ENCODE measurements at places on chromosomes 3 and 15. TPM values are rescaled to one million over a fixed set of nuclear protein-coding genes. Genes with fewer than 3 reads are reported as not detected.

The NR2F2 gene
- not detected for total RNA-seq

The ERICH6 gene
- total RNA-seq: 0.48 TPM

The BOC gene
- total RNA-seq: not detected

The SAMD7 gene
- not detected for total RNA-seq

The TEX55 gene
- not detected for total RNA-seq

The FBXO40 gene
- not detected for total RNA-seq

The NFKBIZ gene
- total RNA-seq: 74.8 TPM

Measured in activated naive CD4-positive, alpha-beta T cell treated with anti-CD3 and anti-CD28 coated beads, Interleukin-2, amount 10 ng/mL, durations not matched to agents 5 hours and 36 hours (primary cell).